ENCODE measurements at places on chromosomes 5 and 9. TPM values are rescaled to one million over a fixed set of nuclear protein-coding genes. Genes with fewer than 3 reads are reported as not detected.
A peak's percentile ranks its signal among the peaks of the same experiment; 100 is the strongest.

PAX5 gene
- polyA plus RNA-seq, result not detected

- no peak for DNase-seq
Observed at GRCh38 chr5:36943584-36943983, 67.0 kb downstream of the NIPBL start.

- no peak for DNase-seq
Observed at GRCh38 chr9:18906656-18907395, 126.2 kb downstream of the SAXO1 start.

DNA sequence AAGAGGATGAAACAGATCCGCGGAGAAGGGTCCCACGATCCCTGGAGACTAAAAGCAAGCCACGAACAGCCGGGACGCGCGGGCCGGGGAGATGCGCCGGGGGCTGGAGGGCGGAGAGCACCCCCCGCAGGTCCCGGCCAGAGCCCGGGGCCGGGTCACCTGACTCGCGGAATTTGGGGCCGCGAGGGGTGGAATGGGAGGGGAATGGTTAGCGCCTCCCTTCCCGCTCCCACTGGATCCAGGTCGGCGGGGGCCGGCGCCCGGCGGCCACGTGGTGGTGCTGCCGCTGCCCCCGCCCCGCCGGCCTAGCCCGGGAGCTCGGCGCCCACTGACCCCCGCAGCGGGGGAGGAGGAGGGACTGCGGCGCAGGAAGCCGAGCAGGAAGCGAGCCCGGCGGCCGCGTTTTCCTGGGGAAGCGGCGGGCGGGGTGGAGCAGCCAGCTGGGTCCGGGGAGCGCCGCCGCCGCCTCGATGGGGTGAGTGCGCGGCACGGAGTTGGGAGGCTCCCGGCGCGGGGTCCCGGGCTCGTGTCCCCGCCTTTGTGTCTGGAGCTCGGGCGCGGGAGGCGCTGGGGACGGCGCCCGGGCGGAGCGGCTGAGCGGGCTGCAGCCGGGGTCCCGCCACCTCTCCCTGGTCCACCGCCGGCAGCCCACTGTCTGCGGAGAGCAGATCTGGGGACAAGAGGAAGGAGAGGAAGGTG lies at the start of gene RAI14:
Gene RAI14 (plus strand): TSS at position 328 of the 699 bp plus-strand sequence. CDS start 30,592 bp downstream, outside the sequence.
- peak; percentile 68 for DNase-seq

PNPLA7 gene
- polyA plus RNA-seq, result 0.26 TPM

DNA sequence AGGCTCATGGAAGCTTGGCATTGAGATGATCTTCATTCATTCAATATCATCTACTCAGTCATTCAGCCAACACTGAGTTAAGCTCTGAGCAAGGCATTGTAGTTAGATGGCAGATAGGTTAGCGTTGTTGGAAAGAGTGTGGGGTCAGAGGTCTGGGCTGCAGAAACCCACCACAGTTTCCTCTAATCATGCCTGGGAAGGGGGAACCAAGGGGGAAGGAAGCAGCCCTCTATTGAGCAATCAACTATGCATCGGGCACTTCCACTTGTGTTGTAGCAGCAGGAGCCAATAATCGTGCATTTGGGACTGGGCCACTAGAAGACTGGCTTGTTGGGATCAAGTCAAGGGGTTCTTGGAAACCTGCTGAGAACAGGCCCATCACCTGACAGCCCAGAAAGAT lies 139.1 kb downstream of the PIP5K1B start:
- no peak for DNase-seq

ANXA1 gene
- 596 TPM for polyA plus RNA-seq

RUFY1 gene
- polyA plus RNA-seq, result 31.1 TPM

DNA sequence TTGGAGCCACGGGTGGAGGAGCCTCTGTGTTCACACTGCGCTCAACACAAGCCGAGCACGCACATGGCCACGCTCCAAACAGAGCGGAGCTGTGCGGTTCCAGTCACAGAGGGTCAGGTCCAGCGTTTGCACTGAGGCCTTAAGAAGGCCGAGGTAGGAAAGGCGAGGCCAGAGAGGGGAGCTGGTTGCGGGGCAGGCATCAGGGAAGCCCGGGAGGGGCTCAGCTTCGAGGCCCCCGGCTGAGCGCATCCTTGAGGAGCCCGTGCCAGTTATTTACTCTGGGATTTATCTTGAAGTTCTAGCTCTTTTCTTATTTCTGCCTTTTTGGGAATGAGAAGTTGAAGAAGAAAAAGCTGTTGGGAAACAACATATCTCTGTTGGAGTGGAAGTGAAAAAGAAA lies 140.8 kb downstream of the IRX1 start:
- DNase-seq, result no peak

PRKACG gene
- not detected for polyA plus RNA-seq

INSL4 gene
- polyA plus RNA-seq, result 0.05 TPM

WDR31 gene
- polyA plus RNA-seq, result 1.5 TPM

GRCh38 chr5:2530609-2531008 lies 220.9 kb downstream of the IRX2 start:
- DNase-seq, result no peak

PCDHGC3 gene
- 61.1 TPM for polyA plus RNA-seq

DNA sequence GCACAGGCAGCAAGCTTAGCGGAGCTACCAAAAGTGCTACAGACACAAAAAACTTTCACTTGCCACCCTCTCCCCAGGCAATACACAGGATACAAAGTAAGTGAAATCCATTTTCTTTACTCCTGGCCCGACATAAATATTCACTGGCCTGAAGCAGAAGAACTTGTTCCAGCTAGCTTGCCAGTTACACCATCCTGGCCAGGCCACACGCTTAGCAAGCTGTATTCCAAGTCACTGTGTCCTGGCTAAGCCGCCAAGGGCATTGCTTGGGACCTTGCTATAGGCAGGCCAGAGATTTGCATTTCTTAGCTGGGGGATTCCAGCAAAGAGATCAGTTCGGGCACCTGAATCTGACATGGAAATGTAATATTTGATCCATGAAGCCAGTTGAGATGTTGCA lies 71.0 kb upstream of the SLC1A3 start:
- no peak for DNase-seq

DNA sequence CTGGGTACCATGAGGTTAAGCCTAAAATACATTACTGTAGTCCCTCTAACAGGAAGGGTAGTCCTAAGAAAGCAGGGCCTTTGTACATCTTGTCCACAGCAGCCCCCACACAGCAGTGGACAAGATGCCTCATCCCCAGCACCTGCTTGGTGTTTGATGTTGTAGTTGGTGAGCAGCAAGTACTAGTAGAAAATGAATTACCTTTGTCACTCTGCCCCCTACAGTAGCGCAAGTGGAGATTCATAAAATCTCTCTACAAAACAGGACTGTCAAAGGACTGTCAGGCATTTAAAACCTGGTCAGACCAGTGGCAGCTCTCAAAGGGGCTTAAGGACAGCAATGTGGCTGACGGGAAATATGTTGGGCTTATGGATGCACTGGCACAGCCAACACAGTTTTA lies 122.5 kb downstream of the TMEM174 start:
- DNase-seq, result no peak

DNA sequence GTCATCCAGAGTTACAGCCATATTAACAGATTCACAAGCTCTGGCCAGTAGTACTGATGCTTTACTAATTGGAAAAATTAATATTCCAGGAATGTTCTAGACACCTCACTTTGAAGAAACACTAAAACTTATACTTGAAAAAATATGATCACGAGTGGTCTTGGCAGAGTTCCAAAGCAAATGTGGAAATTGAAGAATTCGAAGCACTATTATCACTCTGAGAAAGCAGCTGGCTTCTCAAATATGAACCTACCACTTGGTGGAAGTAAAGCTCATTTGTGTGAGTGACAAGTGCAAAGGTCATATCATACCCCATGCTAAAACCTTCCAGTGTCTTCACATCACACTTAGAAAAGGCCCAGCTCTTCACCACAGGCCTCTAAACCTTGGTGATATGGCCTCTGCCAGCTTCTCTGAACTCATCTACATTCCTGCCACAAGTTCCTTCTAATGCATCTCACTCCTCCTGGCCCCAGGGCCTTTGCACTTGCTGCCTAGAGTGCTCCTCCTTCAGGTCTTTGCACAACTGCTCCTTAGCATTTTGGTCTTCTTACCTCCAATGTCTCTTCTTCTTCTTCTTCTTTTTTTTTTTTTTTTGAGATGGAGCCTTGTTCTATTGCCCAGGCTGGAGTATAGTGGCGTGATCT lies 175.7 kb upstream of the SMIM23 start:
- no peak for DNase-seq

- DNase-seq, result no peak
Observed at GRCh38 chr5:5270958-5271785, 131.0 kb downstream of the ADAMTS16 start.

ADCY2 gene
- polyA plus RNA-seq, result not detected

Data from AG04450 (cell line).